Muscle of leg (tissue), 16 donors: ENCODE measurements at places on chromosomes 11 and 22. TPM values are rescaled to one million over a fixed set of nuclear protein-coding genes. Genes with fewer than 3 reads are reported as not detected.
A peak's percentile ranks its signal among the peaks of the same experiment; 100 is the strongest.

The IL18 gene
- 0.31 TPM for total RNA-seq

The TMEM191B gene
- 0.13 TPM for total RNA-seq

The ARHGEF17 gene
- 23.8 TPM for total RNA-seq

The TSPAN4 gene
- total RNA-seq: 60.3 TPM

The TRPM5 gene
- under 0.01 TPM for total RNA-seq

The FEN1 gene
- total RNA-seq: 14.7 TPM

GRCh38 chr11:46903846-46904245 is 14.5 kb downstream of the LRP4 start:
- H3K36me3 ChIP-seq: peaks cover 16% of the 10 kb centered on the region
- H3K4me1 ChIP-seq: peaks cover 30% of the 10 kb centered on the region
- no peak overlapping the region for H3K4me3 ChIP-seq
- peak overlapping the region; percentile 69 for H3K27ac ChIP-seq
- peak; percentile 85 for DNase-seq

DNA sequence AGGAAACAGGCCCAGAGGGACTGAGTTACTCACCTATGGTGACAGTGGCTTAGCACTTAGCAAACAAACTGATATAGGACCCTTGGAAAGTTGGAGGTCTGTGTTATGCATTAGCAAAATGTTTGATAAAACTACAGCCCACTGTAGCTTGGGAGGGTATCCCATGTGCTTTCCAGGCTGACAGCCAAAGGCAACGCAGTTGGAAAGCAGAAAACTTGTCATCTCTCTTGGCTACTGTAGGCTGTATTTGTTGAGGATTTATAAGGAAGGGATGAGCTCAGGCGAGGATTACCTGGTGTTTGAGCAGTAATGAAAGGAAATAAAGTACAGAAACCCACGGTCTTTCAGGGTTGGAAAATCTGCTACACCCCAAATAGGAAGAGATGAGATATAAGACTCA is 23.8 kb downstream of the SDHAF2 start:
- H3K36me3 ChIP-seq: peaks cover 40% of the 10 kb centered on the region
- peak; percentile 89 for DNase-seq
- H3K4me1 ChIP-seq: peaks cover 2% of the 10 kb centered on the region

- DNase-seq: no peak
- H3K27ac ChIP-seq: peak overlapping the region; percentile 99
- peaks cover 58% of the 10 kb centered on the region for H3K36me3 ChIP-seq
- peaks cover 46% of the 10 kb centered on the region for H3K4me1 ChIP-seq
Measured at GRCh38 chr11:57325735-57326048, 940 bp upstream of the TNKS1BP1 start.

DNA sequence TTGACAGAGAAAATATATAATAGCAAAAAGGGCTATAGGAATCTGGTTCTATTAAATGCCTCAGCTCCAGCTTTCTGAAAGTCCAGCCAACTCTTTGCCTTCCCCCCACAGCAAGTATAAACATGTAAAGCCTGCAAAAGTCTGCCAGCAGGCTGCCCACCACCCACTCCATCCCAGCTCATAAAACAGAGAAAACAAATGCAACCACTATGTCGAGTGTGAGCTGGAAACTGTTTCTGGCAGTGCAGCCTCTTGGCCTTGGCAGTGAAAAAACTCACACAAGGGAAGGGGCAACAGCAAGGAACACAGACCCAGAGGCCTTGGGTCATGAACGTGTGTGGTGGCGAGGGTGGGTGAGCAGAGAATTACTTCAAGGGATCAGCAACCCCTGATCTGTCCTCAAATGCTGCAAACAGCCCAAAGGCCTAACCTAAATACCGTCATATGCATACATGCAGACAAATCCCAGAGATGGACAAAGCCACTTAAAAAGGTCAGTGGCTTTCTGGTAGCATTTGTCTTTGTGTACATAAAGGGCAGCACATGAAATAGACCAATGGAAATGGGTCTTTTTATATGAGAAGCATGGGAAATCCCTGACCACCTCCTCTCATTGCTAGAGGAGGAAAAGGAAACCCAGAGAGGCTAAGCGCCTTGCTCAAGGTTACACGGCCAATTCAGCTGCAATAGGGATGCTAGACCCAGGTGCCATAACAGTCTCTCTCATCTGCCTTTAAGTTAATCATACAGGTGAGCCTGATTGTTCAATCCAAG is 74.8 kb downstream of the NAT10 start:
- H3K4me1 ChIP-seq: peaks cover 5% of the 10 kb centered on the region
- peaks cover 2% of the 10 kb centered on the region for H3K36me3 ChIP-seq
- no peak overlapping the region for H3K4me3 ChIP-seq
- H3K27ac ChIP-seq: no peak overlapping the region
- no peaks in the 10 kb centered on the region for H3K27me3 ChIP-seq

- H3K4me3 ChIP-seq: no peak overlapping the region
- no peaks in the 10 kb centered on the region for H3K27me3 ChIP-seq
Measured at GRCh38 chr11:121615501-121615900, 162.7 kb upstream of the SORL1-AS1 start.

DNA sequence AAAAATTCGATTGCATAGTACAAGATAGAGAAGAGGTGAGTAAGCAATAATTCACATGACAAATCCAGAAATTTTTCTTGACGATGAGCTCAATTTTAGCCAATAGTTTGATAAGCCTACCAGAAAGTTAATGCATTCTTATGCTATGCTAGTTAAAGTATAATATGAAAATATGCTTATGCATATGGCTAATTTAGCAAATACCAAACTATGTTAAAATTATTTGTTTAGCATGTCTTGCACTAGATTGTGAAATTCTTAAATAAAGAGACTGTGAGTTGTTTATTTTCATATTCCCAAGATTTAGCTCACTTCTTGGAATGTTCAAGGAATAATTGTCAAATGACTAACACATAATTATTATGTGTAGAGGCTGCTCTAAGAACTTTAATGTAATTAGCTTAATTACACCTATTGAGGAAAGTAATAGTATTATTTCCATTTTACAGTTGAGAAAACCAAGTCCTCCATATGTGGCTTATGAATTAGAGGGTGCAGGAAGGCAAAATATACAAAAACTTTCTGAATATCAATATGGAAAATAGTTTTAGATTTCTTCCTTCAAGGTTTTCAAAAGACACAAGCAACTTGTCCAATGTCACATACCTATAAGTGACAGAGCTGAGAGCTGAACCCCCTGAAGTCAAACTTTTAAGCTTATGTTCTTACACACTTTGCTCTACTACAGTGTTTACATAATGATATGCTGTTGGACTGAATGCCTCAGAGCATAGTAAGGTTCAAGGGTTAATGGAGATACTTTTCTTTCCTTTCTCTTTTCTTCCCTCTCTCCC is 45.9 kb upstream of the ARHGAP20 start:
- no peaks in the 10 kb centered on the region for H3K36me3 ChIP-seq
- H3K4me3 ChIP-seq: no peak overlapping the region
- no peak for DNase-seq
- H3K4me1 ChIP-seq: peaks cover 11% of the 10 kb centered on the region

GRCh38 chr11:111326824-111327223 is 28.5 kb downstream of the POU2AF3 start:
- peaks cover 13% of the 10 kb centered on the region for H3K4me1 ChIP-seq
- H3K36me3 ChIP-seq: no peaks in the 10 kb centered on the region
- H3K27ac ChIP-seq: no peak overlapping the region
- H3K4me3 ChIP-seq: no peak overlapping the region

DNA sequence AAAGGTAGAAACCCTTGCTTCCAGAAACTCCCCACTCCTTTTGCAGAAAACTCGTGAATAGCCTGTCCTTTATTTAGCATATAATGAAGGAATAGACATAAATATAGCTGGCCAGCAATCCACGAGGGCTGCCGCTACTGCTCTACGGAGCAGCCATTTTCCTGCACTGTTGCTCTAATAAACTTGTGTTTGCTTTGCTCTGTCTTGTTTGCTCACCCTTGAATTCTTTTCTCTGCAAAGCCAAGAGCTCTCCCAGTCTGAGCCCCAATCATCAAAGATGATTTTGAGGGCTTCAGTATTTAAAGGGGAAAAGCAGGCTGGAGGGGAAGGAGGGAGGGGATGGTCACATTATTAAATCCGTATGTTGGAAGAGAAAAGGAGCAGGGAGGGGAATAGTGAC is 16.6 kb upstream of the CHKA start:
- no peaks in the 10 kb centered on the region for H3K4me1 ChIP-seq
- H3K27me3 ChIP-seq: no peaks in the 10 kb centered on the region
- no peak overlapping the region for H3K4me3 ChIP-seq
- DNase-seq: no peak
- no peaks in the 10 kb centered on the region for H3K36me3 ChIP-seq

- no peaks in the 10 kb centered on the region for H3K27me3 ChIP-seq
- H3K36me3 ChIP-seq: no peaks in the 10 kb centered on the region
- peaks cover 40% of the 10 kb centered on the region for H3K4me1 ChIP-seq
- peak overlapping the region; percentile 22 for H3K27ac ChIP-seq
- H3K4me3 ChIP-seq: no peak overlapping the region
- DNase-seq: no peak
Measured at GRCh38 chr11:10659339-10660216, 34.0 kb downstream of the IRAG1 start.

- H3K27ac ChIP-seq: no peak overlapping the region
- H3K36me3 ChIP-seq: no peaks in the 10 kb centered on the region
- no peak for DNase-seq
- H3K4me3 ChIP-seq: no peak overlapping the region
- peaks cover 10% of the 10 kb centered on the region for H3K4me1 ChIP-seq
Measured at GRCh38 chr11:33379947-33380346, 122.8 kb downstream of the HIPK3 start.

- no peak overlapping the region for H3K4me3 ChIP-seq
- H3K4me1 ChIP-seq: peaks cover 37% of the 10 kb centered on the region
- H3K27ac ChIP-seq: peak overlapping the region; percentile 44
- no peaks in the 10 kb centered on the region for H3K27me3 ChIP-seq
Measured at GRCh38 chr22:45552580-45553350, 50.1 kb downstream of the FBLN1 start.

DNA sequence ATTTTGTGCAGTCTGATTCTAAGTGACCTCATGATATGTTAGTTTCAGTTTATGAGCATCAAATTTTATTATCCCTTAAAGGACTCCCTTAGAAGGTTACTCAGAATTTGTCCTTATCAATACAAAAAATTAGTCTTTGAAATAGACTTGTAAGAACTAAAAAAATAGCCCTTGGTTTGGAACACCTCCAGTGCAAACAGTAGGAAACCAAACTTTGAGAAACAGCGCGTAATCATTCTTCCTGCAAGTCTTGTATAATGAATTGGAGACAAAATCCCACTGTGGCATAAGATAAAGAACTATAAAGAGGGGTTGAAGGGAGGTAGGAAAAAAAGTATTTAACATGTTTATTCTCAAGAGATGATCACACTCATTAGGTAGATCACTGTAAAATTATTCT is 10.8 kb upstream of the MSANTD4 start:
- DNase-seq: no peak
- no peak overlapping the region for H3K4me3 ChIP-seq
- no peaks in the 10 kb centered on the region for H3K4me1 ChIP-seq
- no peaks in the 10 kb centered on the region for H3K27me3 ChIP-seq
- H3K36me3 ChIP-seq: no peaks in the 10 kb centered on the region

DNA sequence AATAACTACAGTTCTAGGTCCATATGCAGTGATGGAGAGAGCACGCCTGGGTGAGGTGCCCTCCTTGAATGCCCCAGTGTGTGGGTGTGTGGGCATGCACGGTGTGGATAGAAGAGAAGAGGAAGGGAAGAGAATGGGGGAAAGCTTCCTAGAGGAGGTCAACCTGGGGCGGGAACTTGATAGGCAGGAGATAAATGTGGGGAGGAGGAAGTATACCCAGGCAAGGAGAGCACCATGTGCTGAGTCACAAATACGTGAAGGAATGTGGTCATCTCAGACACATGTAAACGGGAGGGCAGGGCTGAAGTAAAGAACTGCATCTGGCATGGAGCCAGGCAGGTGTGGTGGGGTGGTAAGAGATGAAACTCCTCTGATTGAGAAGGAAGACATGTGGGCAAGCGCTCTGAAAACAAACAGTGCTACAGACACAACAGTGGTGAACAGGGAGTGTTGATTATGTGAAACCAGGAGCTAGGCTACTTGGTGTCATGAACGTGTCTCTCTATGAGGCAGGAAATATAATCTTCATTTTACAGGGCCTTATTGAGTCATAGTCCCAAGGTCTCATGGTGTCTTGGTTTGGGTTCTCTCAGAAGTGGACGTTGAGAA is 61.5 kb upstream of the EED start:
- H3K4me3 ChIP-seq: no peak overlapping the region
- H3K4me1 ChIP-seq: peaks cover 2% of the 10 kb centered on the region

DNA sequence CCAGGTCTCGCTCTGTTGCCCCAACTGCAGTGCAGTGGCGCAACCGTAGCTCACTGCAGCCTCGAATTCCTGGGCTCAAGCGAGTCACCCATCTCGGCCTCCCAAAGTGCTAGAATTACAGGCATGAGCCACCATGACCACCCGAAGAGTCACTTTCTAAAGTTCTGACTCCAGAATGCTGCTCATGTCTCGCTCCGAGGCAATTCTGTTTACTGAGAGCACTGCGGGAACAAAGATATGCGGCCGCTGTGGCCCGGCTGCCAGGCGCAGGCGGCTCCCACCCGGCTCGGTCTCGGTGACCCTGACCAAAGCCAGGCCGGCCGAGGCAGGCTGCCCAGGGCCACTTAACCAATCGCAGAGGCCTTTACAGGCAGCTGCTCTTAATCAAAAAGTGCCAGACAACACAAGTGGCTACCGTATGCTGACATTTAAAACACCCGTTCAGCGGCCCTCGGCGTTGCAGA is 78.7 kb downstream of the PHF21B start:
- H3K27me3 ChIP-seq: peaks cover 19% of the 10 kb centered on the region
- no peaks in the 10 kb centered on the region for H3K36me3 ChIP-seq
- H3K4me1 ChIP-seq: peaks cover 14% of the 10 kb centered on the region

DNA sequence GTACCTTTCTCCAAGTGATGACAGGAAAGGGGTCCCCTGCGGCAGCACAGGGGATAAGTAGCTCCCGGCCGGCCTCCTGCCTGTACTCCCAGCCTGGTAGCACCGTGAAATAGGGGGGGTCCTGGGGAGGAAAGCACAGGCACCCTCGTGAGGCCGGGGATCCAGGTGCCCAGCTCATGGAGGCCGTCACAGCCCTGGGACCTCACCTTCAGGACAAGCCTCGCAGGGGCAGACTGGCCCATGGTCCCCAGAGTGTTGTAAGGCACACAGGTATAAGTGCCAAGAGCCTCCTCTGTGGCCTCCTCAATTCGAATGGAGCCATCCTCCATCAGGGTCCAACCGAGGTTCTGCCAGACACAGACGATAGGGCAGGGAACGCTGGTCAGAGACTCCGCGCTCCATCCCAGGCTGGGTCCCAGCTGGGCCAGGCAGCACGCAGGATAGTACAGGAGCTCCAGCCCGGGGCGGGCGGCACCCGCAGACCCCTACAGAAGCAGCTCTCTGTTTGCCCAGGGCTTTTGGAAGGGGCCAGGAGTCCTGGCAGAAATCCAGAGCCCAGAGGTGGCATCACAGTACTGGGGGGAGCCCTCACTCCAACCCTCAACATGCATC is 25.2 kb downstream of the IGSF9B start:
- H3K27me3 ChIP-seq: peaks cover 7% of the 10 kb centered on the region
- DNase-seq: no peak
- H3K4me1 ChIP-seq: peaks cover 7% of the 10 kb centered on the region
- H3K4me3 ChIP-seq: no peak overlapping the region

GRCh38 chr11:118521892-118522311 is 5.4 kb upstream of the TTC36 start:
- DNase-seq: peak; percentile 62
- H3K27ac ChIP-seq: peak overlapping the region; percentile 91
- H3K27me3 ChIP-seq: no peaks in the 10 kb centered on the region
- peaks cover 31% of the 10 kb centered on the region for H3K4me1 ChIP-seq
- H3K36me3 ChIP-seq: peaks cover 67% of the 10 kb centered on the region
